ENCODE measurements at places on chromosomes 3 and 15.

- DNase-seq = peak; percentile 20
These were observed 98.4 kb downstream of the SLC49A4 start for GRCh38 chr3:122893282-122893681.

DNA sequence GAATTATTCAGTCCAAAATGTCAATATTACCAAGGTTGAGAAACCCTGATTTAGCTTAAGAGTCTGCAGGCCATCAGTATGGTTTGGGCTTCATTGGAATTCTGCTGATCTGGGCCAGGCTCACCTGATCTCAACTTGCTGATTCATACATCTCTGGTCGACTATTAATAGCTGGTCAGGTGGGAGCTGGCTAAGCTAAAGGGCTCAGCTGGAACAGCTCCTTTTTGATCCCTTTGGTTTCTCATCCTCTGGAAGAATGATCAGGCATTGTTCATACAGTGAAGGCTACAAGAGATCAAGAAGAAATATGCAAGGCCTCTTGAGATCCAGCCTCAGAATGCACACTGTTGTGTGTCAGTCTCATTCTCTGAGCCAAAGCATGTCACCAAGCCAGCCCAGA, 123.3 kb upstream of the MME start:
- DNase-seq = no peak

GRCh38 chr15:71313806-71314205, 198.5 kb downstream of the THSD4 start:
- peak; percentile 76 for DNase-seq

DNA sequence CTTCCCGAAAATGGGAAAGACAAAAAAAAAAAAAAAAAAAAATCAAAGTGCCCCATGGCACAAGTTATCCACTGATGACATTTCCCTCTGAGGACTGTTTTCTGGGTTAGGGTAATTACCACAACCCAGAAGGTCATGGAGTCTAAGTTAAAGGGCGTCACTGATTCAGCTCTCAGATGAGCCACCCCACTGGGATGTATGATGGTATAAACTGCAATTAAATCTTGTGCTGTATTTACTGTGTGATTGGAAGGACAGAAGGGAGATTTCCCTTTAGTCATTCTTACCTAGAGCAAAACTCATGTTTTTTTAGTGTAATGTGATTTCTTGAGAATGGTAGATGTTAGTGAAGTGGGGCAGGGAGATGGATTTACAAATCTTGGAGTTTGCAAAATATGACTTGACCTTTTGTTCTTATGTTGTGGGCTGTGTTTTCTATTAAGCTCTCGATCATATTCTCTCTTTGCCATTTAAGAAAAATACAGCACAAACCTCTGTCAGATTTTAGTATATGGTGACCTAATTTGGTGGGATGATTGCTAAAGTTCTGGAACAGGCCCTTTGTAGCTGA, 244.2 kb downstream of the PTPRG start:
- no peak for DNase-seq

- peak; percentile 9 for DNase-seq
These were observed 502.1 kb upstream of the IL12A start for GRCh38 chr3:159486580-159486979.

All from RPMI7951 (cell line).